ENCODE measurements at places on chromosomes 13 and 19.

GRCh38 chr13:40692946-40693345, 26.5 kb upstream of the FOXO1 start:
- no peak for DNase-seq

- no peak for DNase-seq
Observed at GRCh38 chr13:69331245-69331644, 776.4 kb upstream of the ATXN8OS start.

- no peak for DNase-seq
Observed at GRCh38 chr13:77306458-77306857, 20.4 kb downstream of the MYCBP2 start.

- DNase-seq: no peak
Observed at GRCh38 chr19:33449799-33450198, 71.8 kb downstream of the PEPD start.

GRCh38 chr19:11064831-11065303, 24.4 kb upstream of the LDLR start:
- no peak for DNase-seq

GRCh38 chr13:35856084-35856483, 275.1 kb downstream of the DCLK1 start:
- DNase-seq: no peak

- peak; percentile 63 for DNase-seq
Observed at GRCh38 chr19:57406516-57407123, 4.3 kb upstream of the ZNF17 start.

GRCh38 chr19:57473646-57474045, 3.7 kb downstream of the ZNF772 start:
- no peak for DNase-seq

DNA sequence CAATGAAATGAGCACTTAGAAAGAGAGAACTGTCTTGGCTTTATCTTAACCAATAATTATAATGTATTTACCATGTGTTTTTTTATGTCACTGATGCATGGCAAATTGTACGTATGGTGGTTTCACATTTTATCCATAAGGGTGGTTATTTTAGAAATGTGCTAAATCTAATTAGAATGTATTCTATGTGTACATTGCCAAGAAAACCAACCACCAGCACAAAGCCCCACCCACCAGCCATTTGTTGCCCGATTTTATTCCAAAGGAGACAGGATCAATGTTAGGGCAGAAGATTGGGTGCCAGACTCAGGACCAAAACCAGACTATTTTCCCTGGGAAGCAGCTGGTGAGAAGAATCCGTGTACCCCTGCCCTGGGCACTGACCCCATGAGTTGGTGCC, 63.0 kb upstream of the SOX1 start:
- DNase-seq: no peak

DNA sequence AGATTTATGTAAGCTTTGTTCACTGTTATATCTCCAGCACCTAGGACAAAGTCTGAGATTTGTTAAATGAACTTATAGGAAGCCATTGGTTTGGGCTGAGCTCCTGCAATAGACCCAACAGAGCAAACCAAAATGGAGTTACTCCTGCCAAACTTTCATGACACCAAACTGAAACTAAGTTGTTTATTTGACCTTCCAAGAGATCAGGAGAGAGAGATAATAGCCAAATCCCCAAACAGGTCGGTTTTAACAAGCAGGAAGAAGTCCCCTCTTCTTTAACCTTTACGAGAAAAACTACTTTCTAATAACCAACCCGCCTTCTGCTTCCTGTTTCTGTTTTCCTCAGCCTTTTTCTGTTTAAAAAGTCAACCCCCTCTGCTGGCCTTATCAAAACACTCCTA, 54.9 kb upstream of the ATP12A start:
- no peak for DNase-seq

- no peak for DNase-seq
Observed at GRCh38 chr13:47687577-47687976, 313.5 kb downstream of the SUCLA2 start.

DNA sequence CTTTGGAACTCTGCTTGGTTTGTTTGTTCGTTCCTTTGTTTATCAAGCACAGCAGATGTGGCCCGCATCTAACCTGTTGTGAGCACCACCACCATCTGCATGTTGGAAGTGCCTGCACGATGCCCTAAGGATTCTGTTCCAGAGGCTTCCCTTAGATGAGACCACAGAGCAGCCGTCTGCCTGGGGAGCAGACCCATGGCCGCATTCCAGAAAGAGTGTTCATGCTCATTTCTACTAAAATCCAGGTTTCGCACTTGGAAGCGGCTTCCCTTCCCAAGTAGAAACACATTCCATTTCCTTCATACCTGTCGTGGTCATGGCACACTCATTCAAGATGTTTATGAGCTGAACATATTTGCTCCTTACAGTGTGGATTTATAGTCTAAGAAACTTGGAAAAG, 27.2 kb downstream of the COL4A2 start:
- DNase-seq: no peak

GRCh38 chr13:96904232-96904631, 90.0 kb downstream of the OXGR1 start:
- DNase-seq: no peak

GRCh38 chr19:28377077-28377476, 835.9 kb downstream of the UQCRFS1 start:
- DNase-seq: no peak

- no peak for DNase-seq
Observed at GRCh38 chr19:24057144-24057543, 29.8 kb upstream of the ZNF254 start.

- DNase-seq: no peak
Observed at GRCh38 chr19:535017-535835, 3.7 kb downstream of the CDC34 start.

DNA sequence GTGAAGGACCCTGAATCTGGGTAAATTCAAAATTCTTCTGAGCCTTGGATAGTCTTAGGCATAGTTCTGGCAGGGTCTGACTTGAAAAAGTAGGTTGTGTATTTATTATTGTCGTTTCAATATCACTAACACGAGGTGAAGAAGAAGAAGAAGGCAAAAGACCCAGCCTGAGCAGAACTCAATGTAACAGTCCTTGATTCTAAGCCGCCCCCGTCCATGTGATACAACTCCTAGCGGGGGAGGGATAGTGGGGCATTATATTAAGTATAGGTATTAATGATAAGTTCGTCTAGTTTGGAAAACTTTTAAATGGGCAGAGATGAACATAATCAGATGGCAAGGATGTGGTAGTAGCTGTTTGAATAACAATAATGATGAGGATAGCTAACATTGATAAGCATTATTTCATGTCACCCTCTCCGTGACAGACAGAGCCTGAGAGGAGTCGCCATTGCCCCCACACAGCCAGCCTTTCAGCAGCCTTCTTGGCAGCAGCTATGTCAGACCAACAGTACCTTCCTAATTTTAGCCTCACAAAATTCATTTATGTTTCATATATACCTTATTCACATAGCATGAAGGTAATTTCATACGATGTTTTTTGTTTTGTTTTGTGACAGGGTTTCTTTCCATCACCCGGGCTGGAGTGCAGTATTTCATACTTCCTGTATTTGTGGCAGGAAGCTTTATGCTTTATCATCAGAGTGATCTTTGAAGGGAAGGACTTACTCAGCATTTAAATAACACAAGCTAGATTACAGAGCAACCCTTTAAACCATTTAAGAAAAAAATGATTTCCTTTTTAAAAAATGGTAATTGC, 64.4 kb upstream of the NPAS1 start:
- no peak for DNase-seq

DNA sequence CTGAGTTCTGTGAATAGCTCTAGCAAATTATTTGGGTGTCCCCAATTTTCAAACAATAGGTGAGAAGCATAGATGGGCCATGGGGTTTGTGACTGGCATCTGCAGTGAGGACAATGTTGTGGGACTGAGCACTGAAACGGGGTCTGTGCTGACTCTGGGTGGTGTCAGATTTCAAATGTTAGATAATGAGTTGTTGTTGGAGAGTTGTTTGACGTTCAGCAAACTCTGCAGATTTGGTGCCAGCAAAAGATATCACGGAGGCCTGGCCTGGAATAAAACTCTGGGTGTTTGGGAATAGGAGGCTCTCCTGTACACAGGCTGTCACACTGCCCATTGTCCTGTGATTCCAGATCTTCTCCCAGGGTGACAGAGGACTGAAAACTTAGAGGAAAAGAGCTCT, 2.9 kb downstream of the ZNF90 start:
- no peak for DNase-seq

- DNase-seq: no peak
Observed at GRCh38 chr13:59962343-59962742, 201.4 kb downstream of the DIAPH3 start.

- DNase-seq: no peak
Observed at GRCh38 chr13:30816736-30817135, 81.4 kb downstream of the ALOX5AP start.

DNA sequence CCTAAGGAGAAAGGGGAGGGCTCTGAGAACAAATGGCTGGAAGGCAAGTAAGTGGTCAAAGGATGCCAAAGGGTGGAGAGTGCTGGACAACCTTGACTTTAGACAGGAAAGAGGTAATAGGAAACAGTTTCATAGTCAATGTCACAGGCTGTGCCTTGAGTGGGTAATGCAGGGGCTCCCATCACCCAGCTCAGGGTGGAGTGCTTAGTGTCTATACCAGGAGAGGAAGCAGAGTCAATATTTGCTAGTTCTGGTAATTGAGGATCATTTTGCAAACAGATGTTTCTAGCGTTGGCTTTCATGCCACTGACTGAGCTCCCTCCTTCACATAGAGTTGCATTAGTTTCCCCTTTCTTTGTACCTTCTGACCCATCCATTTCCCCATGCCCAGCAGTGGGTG, 64.6 kb upstream of the KL start:
- no peak for DNase-seq

GRCh38 chr19:52138278-52138982, 1.3 kb downstream of the ZNF616 start:
- DNase-seq: peak; percentile 11

- DNase-seq: no peak
Observed at GRCh38 chr13:32008518-32009175, 22.9 kb upstream of the FRY start.

- DNase-seq: no peak
Observed at GRCh38 chr19:11101057-11101456, 11.8 kb downstream of the LDLR start.

DNA sequence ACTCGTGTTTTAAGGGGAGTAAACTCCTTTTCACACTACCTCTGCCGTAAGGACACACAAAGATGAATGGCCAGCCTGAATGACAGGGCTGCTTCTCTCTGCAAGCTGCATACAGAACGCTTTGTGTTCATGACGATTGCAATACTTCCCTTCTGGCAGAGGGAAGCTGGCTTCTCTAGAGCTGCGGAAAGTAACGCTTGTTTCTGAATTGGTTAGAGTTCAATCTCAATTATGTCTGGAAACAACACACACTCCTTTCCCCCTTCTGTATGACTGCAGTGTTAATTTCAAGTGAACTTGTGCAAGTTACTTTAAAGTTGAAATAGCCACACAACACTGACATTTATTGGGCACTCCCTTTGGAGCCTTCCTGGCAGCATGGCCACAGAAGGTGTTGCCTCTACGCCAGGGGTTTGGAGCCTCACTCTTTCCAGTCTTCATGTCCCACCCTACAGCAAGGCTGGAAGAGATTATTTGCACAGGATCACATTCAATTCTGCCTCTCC, 242.6 kb downstream of the NDFIP2 start:
- DNase-seq: no peak

DNA sequence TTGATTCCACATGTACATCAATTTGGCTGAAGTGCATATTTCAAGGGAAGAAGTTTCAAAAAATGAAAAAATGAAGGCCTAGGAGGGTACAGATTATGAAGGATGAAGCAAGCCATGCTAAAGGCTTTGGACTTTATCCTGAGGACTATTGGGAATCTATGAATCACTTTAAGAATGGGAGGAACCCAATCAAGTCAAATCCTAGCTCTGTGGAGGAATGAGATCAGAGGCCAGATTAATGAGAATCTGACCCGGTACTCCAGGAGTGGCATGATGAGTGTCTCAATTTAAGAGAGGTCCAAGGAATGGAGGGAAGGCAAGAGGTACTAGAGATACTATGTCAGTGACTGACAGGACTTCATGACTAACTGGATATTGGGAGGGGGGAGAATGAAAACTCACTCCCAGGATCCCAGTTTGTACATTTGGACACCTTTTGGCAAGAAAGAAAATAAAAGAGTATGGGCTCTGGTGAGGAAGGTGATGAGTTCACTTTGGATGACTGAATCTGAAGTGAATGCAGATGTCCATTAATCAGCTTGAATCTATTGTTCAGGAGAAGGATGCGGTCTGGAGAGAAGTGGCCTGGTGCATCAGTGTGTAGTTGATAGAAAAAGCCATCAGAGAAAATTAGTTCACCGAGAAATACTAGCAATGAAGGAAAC, 349.0 kb downstream of the EFNB2 start:
- DNase-seq: no peak

DNA sequence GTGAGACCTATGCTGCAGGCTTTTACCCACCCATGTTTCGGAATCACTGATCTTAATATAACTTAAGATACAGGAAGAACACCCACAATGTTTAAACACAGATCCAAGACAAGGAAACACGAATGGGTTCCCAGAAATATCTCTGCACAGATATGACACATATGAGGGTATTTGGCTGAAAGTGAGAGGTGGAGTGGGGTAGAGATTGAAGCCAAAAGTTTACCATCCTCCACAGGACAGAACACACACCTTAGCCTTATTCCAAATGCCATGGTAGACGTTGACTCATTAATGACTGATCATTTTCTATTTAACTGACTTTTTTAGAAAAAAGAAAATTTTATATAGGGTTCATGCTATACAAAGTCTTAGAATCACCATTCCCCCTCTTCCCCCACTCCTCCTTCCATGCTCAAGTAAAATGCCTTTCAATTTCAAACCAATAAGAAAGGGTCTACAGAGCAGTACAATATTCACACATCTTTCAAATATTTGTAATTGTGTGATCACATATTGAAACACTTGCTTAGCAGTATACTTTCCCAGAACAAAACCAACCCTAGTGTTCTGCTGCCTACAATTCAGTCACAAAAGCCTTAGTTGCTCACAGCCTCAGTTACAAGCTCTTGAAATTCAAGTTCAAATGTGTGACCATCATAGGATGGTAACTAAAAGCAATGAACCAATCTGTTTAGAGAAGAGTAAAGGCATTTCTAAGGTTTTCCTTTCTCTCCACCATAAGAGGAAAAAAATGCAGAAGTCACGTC, 11.8 kb upstream of the DOCK9 start:
- no peak for DNase-seq

DNA sequence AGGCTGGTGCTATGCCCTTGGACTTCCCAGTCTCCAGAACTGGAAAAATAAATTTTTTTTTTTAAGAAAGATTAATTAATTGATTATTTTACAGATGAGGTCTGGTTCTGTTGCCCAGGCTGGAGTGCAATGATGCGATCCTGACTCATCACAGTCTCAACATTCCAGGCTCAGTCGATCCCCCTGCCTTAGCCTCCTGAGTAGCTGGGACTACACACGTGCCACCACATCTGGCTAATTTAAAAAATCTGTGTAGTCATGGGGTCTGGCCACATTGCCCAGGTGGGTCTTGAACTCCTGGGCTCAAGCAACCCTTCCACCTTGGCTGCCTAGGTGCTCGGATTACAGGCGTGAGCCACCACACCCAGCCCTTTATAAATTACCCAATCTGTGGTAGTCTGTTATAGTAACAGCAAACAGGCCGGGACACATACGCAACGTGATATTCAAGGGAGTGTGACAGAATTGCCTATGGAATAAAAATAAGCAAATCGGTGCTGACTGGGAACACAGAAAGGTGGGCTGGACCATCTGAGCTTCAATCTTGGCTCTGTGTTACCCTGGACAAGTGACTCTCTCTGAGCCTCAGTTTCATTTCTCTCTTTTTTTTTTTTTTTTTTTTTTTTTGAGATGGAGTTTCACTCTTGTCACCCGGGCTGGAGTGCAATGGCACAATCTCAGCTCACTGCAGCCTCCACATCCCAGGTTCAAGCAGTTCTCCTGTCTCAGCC, 42.8 kb downstream of the PIN1 start:
- DNase-seq: no peak

GRCh38 chr19:35533201-35533821, at the start of gene GAPDHS:
Gene GAPDHS, plus strand, starts transcription at chr19:35533456. Its CDS starts 72 bp downstream, at chr19:35533528.
- no peak for DNase-seq
